Stimulated activated memory B cell treated with anti-CD40 and anti-IgM and Interleukin-4, amounts not matched to agents 10 μg/mL and 1 μg/mL and 100 μg/mL, for 72 hours (primary cell): ENCODE measurements at places on chromosomes 5 and 9.

DNA sequence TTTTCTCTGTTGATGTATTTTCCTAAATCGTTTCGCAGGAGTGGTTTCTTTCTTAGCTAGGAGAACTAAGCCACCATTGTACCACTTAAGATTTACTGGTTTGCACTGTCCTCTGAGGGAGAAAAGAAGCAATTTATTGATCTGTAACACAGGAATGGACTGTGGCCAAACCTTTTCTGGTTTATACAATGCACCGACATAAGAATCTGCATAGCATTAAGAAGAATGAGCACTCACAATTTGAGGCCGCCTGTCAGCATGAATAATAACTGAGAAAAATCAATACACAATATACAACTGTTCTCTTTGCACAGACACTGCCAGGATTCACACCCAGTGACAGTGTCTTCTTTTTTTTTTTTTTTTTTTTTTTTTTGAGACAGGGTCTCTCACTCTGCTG, 168.6 kb upstream of the DMRT1 start:
- no peak for ATAC-seq

- no peak for ATAC-seq
These were observed 76.0 kb upstream of the RNU6ATAC start for GRCh38 chr9:134240361-134240760.

DNA sequence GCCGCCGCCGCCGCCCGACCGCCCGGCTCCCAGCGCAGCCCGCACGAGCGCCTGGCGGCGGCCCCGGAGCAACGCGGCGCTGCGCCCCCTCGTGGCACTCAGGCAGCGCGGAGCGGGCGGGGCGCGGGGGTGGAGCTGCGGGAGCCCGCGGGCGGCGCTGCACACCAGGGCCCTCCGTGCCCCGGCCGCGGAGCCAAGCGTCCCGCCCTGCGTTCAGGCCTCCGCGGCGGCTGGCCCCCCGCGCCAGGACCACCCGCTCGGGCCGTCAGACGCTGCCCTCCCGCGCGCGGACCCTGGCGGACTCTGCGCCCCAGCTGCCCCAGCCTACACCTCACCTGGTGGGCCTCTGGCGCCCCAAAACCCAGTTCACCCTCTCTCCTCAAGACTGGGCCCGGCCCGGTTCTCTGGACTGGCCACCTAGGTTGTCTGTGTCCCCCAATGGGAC, at the start of gene RASGEF1C:
Gene RASGEF1C, minus strand, starts transcription at position 75 of the 445 bp plus-strand sequence. CDS start 71,159 bp downstream, outside the sequence.
- ATAC-seq, result peak; percentile 79

DNA sequence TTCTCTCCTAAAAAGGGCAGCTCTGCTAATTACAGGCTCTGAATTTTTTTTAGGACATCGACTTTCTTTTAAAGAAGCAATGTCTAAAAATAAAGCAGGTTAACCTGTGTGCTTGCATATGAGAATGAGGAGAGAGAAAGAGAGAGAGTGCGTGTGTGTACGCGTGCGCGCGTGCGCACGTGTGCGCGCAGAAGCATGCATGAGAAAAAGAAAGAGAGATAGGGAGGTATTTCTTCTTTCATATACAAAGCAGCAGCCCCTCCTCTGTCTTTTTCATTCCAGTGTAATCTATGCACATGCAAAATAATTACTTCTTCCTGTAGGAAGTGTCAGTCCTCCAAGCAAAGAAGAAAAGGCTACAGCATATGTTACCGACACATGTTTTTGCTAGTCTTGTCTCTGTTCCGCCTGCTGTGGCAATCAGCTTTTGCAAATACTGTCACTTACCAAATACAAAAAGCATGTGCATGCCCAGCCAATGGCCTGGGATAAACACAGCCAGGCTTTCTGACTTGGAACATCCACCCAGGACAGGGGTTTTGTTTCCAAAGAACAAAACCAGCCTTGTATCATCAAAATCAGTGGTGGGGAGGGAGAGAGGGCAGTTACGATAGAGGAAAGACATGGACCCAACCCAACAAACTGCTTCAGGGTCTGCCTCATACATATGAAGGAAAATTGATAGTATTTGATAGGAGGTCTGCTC, 252.3 kb upstream of the SLC24A2 start:
- ATAC-seq, result no peak

GRCh38 chr9:129752900-129753729, at the start of gene PTGES:
PTGES (minus strand) TSS chr9:129753042; CDS start chr9:129753012, 30 bp downstream.
- ATAC-seq, result peak; percentile 47

- no peak for ATAC-seq
These were observed 11.6 kb downstream of the TMOD1 start for GRCh38 chr9:97512966-97513560.

GRCh38 chr9:124659099-124659659, 111.9 kb downstream of the NR6A1 start:
- ATAC-seq, result peak; percentile 81

DNA sequence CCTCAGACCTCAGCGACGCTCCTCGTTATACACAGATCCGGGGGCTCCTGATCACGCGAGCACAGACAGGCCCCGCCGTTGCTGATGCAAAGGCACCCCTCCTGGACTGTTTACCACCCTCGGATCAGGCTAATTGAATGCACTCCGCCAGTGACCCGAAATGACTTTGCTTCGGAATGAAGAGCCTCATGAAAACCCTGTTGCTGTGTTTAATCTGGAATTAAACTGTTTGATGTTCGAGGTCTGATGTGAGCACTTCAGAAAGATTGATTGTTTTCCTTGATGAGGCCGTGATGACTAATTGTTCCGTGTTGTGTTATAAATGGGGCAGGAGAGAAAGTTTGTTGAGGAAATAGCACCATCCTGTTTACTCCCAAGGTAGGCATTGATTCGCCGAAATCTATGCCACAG, 190.5 kb upstream of the PPP1R26 start:
- ATAC-seq, result no peak

GRCh38 chr9:131757549-131757948, 17.7 kb upstream of the RAPGEF1 start:
- no peak for ATAC-seq

DNA sequence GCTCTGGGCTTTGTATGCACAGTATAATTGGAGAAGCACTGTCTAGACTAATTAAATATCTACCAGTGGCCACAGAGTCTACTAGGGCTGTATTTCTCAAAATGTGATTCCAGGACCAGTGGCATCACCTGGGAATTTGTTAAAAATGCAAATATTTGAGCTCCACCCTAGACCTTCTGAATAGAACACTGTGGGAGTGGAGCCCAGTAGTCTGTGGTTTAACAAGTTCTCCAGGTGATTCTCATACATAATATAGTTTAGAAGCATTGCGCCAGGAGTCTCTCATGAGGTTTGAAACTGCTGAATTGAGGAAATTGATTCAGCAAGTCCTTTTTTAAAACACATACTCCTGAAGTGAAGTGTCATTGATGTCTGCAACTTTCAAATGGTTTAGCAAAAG, 74.7 kb downstream of the FCHO2 start:
- no peak for ATAC-seq

GRCh38 chr5:39498278-39498952, 73.6 kb upstream of the DAB2 start:
- no peak for ATAC-seq

DNA sequence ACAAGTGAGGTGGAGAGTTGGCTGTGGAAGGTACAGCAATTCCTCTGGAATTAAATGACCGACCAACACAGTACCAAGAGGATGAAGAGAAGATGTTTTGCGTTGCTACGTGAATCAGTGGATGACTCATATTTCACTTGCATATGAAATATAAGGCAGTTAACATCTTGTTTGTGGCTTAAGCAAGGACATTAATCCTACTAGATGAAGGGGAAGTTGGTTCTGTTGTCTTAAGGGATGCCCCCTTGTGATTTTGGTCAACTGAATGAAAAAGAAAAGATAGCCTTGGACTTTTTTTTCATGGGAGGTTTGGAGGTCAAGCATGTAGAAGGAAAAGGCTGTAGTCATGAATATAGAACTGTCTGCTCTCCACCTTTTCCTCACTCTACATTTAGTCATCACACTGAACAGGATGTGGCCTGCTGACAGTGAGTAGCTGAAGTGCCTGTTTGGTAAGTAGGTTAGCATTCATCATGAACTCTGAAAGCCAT, 33.9 kb downstream of the VLDLR start:
- no peak for ATAC-seq

DNA sequence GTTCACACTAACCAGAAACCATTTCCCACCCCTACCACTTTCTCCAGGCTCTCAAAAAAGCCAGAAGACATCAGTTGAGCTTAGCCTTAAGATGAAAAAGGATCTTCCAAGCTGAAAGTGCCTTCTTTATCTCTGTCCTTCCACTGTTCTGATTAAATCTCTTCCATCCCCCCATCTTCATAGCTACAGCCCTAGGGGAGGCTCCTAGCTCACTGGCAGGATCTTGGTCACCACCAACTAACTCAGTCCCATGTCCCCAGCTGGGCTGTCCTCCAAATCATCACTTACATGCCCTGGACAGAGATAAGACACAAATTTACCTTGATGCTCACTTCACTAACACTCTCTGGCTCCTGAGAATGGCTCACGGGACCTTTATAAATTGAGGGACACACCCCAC, 14.3 kb downstream of the LCP2 start:
- no peak for ATAC-seq

DNA sequence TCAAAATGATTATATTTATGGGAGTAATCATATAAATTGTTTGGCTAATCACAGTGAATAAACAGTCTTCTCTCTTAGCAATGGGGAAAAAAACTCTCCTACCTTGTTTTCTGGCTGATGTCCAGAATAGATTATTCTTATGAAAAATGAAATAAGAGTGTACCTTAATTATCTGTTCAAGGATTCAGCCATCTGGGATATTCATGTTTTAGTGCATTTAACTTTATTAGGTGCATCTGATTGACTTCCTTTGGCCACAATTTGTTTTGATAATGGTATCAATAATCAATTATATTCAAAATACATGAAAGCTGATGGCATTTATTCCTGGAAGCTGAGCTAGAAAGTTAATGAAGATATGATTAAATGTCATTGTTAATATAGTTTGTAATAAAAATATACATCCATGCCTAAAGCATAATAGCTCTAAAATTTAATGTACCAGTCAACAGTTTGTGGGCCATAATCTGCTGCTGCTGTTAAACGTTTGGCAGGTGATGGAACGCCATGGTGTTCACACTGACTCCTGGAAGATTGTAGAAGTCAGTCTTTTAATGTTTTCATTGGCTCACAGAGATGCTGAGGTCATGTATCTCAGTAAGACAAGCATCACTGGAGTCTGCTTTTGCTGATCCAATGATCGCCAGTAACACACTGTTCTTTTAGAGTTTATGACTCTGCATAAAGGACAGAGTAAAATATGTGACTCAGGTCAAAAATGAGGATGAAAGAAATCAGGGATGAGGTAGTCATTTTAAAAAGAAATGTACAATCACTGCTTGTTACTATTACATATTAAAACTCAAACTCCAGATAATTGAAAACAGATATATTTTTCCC, 105.8 kb downstream of the ISL1 start:
- no peak for ATAC-seq

DNA sequence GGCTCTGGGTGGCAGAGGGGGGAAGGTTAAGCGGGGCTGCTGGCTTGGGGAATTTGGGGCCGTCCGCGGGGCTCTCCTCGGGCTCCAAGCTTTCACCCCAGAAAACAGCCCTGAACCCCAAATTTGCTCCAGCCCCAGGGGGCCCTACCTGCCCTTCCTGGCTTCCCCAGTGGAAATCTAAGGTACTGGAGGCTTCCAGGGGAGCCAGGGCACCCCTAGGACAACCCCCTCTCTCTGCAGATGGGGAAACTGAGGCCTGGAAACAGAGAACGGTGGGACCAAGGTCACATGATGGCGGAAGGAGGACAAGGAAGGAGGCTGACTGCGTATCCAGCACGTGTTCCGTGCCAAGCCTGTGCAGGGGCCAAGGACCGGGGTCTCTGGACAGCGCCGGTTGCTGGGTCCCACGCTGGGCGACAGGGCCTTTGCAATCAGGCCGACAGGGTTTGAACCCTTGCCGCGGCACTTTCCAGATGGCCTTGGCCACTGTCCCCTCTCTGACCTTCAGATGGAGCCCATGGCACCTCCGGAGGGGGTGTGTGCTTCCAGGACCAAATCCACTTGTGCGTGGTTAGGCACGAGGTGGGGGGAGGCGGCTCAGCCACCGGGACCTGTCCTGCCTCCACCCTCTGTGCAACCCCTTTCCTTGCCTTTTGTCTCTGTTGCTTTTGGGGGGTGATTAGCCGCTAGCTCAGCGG, 183.1 kb downstream of the C9orf50 start:
- no peak for ATAC-seq
